Hepatocyte (in vitro differentiated cells): ENCODE measurements at places on chromosomes 7 and 10. TPM values are rescaled to one million over a fixed set of nuclear protein-coding genes. Genes with fewer than 3 reads are reported as not detected.

DNA sequence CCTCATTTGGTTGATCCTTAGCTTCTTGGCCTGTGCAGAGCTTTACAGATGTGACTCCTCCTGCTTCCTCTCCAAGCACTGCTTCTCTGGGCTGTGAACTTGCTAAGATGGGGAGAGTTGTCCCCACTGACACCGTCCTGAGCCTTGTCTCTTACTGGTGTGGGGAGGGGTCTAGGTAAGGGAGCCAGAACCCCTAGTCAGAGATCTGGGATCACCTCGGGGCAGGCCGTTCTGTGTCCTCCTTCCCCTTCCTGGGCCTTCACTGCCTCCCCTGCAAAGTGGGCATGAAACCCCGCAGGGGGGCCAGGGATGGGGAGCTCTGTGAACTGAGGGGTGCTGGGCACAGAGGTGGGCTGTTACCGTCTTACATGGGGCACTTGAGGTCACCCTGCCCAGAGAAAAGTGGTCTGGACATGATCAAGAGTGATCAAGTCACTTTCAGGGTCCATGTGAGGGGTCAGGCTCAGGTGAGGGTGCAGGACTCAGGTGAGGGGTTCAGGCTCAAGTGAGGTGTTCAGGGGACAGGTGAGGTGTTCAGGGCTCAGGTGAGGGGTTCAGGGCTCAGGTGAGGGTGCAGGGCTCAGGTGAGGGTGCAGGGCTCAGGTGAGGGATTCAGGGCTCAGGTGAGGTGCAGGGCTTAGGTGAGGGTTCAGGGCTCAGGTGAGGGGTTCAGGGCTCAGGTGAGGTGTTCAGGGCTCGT is 86.2 kb downstream of the ADCY1 start:
- DNase-seq, result no peak

- no peak for DNase-seq
Measured at GRCh38 chr7:127705461-127705959, 53.5 kb downstream of the SND1 start.

ZEB1 gene
- 11.9 and 13.6 TPM in 2 replicates for polyA plus RNA-seq

FAM25G gene
- 0.57 TPM in 1 of 2 replicates, not detected in the other for polyA plus RNA-seq

OR9A2 gene
- polyA plus RNA-seq, result not detected in 2 replicates

DNA sequence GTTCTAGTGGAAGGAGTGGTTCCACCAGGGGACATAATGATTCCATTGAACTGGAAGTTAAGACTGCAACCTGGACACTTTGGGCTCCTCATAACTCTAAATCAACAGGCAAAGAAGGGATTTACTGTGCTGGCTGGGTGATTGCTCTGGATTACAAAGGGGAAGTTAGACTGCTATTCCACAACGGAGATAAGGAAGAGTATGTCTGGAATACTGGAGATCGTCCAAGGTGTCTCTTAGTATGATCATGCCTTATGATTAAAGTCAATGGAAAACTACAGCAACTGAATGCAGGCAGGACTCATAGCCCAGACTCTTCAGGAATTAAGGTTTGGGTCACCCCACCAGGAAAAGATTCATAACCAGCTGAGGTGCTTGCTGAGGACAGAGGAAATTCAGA is 310.6 kb upstream of the MGMT start:
- DNase-seq, result peak; percentile 11

PKD2L1 gene
- polyA plus RNA-seq, result 0.88 and 1.9 TPM in 2 replicates

SRRM3 gene
- polyA plus RNA-seq, result 2.3 and 3.1 TPM in 2 replicates

DNA sequence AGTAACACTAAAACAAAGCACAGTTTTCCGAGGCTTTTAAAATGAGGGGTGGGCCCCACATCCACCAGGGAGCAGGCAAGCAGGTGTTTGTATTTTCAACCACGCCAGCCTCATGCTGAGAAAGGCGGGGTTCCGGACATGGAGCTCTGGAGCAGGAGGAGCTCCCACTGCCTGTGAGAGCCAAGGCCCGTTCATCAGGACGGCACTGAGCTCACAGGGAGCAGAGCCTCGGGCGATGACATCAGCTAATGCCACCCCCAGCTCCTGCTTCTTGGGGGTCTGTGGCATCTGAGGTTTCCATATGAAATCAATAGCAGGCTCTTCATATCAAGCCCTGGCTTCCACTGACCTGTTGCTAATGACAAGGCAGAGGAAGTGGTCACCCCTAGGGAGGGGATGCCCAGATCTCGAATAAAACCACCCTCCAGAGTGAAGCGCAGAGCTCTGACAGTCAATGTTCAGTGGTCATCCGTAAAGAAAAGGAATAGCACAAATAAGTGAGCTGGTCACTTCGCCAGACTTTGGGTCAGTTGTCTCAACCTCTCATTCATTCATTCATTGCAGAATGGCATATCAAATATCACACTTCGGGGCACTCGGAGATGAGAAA is 89.1 kb downstream of the TNS3 start:
- DNase-seq, result no peak

GRCh38 chr10:133257489-133258065 is 19.1 kb downstream of the ADAM8 start:
- peak; percentile 78 for DNase-seq
